ENCODE measurements at places on chromosomes 7 and 10.

- DNase-seq: peak; percentile 57
- H3K27ac ChIP-seq: peak overlapping the region; percentile 94
- H3K36me3 ChIP-seq: peaks cover 51% of the 10 kb centered on the region
- H3K4me1 ChIP-seq: peaks cover 83% of the 10 kb centered on the region
These were observed 12.8 kb downstream of the SPOCK2 start for GRCh38 chr10:72075376-72076115.

- H3K4me1 ChIP-seq: no peaks in the 10 kb centered on the region
- H3K4me3 ChIP-seq: no peak overlapping the region
- no peaks in the 10 kb centered on the region for H3K36me3 ChIP-seq
- H3K27ac ChIP-seq: no peak overlapping the region
These were observed 65.8 kb downstream of the BLNK start for GRCh38 chr10:96205580-96205979.

- H3K4me3 ChIP-seq: no peak overlapping the region
- no peak for DNase-seq
- no peaks in the 10 kb centered on the region for H3K27me3 ChIP-seq
These were observed 52.0 kb upstream of the GNA12 start for GRCh38 chr7:2896131-2896530.

DNA sequence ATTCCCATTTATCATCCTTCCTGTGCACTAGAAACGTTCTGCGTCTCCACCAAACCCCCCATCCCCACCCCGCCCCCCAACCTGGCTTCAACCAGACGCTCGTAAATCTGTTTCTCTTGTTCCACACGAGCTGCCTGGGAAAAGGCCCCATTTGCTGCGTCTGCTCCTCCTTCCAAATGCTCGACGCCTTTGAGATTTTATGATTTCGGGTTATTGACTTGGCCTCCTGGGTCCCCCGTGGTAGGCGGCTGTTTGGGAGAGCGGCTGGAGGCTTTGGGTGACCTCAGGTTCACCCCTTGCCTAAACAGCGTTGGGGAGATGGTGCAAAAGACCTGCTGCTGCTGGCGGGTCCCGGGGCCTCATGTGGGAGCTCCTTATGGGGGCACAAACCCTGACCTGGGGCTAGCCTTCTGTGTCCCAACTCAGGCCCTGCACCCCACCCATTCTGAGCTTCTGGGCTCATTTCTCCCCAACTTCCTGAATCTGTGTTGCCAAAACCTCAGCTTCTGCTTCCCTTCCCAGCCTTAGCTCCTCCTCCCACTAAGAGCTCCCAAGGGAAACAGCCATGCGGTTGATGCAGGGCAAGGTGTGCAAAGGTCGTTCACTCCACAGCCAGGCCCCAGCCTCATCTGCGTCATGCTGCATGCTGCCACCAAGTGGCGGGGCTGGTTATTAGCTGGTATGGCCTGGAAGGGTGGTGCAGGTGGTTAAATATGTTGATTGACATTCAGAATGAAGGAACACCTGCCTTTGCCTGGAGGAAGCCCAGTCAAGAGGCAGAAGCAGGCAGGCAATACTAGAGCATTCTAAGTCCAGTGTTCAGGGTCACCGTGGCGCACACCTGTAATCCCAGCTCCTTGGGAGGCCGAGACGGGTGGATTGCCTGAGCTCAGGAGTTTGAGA is 49.1 kb upstream of the ELN start:
- peak; percentile 30 for DNase-seq
- no peak overlapping the region for H3K27ac ChIP-seq
- H3K36me3 ChIP-seq: no peaks in the 10 kb centered on the region
- H3K4me3 ChIP-seq: no peak overlapping the region
- no peaks in the 10 kb centered on the region for H3K4me1 ChIP-seq

DNA sequence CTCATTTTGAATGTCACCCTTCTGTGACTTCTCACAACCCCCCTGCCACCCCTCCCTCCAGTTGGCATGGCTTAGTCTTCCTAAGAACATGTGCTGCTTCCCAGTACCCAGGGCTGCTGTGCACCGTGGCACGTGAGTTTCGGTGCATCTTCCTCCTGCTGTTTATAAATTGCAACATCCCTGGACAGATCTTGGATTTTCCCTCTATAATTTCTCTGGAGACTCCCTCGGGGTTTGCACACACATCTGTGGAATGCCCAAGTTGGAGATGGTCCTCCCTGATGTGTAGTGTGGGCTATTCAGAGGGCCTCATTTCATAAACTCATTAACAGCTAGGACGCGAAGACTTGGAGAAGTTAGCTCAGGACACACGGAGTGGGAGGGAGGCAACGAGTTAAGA is 52.9 kb downstream of the IKZF1 start:
- peak overlapping the region; percentile 98 for H3K27ac ChIP-seq
- peaks cover 94% of the 10 kb centered on the region for H3K4me1 ChIP-seq
- no peak for DNase-seq
- no peaks in the 10 kb centered on the region for H3K27me3 ChIP-seq
- H3K36me3 ChIP-seq: peaks cover 85% of the 10 kb centered on the region

DNA sequence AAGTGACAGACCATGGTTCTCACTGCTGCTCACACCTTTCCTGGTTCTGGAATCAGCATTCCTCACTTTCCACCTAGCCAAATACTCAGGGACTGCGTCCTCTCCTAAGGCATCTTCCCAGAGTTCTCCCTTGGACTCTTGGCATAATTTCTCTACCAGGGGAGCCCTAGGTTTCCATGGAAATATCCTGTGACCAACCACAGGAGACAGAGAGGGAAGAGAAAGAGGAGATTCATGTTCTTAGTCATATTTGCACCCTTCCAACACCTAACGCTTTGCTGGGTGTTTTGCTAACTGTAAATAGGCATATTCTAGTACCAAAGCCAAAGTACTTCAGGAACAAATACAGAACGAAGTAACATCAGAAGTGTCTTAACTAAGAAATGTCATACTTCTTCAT is 28.6 kb downstream of the DENND11 start:
- no peak overlapping the region for H3K27ac ChIP-seq
- H3K4me1 ChIP-seq: peaks cover 10% of the 10 kb centered on the region
- no peaks in the 10 kb centered on the region for H3K27me3 ChIP-seq

- no peaks in the 10 kb centered on the region for H3K27me3 ChIP-seq
- no peaks in the 10 kb centered on the region for H3K36me3 ChIP-seq
- DNase-seq: no peak
- no peaks in the 10 kb centered on the region for H3K4me1 ChIP-seq
- no peak overlapping the region for H3K27ac ChIP-seq
- H3K4me3 ChIP-seq: no peak overlapping the region
These were observed 94.9 kb downstream of the GFRA1 start for GRCh38 chr10:116178086-116178605.

DNA sequence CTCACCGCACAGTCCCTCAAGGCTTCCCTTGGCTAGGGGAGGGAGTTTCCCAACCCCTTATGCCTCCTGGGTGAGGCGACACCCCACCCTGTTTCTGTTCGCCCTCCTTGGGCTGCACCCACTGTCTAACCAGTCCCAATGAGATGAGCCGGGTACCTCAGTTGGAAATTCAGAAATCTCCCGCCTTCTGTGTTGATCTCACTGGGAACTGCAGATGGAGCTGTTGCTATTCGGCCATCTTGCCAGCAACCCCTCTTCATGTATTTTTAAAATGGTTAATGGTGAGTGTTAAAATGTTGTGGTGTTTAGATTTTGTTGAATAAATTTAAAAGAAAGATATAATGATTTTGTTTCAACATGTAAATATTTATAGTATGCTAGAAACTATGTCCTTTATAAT is 22.0 kb downstream of the UMAD1 start:
- no peak overlapping the region for H3K27ac ChIP-seq
- no peak for DNase-seq
- H3K4me1 ChIP-seq: peaks cover 16% of the 10 kb centered on the region
- H3K36me3 ChIP-seq: peaks cover 36% of the 10 kb centered on the region
- no peaks in the 10 kb centered on the region for H3K27me3 ChIP-seq

DNA sequence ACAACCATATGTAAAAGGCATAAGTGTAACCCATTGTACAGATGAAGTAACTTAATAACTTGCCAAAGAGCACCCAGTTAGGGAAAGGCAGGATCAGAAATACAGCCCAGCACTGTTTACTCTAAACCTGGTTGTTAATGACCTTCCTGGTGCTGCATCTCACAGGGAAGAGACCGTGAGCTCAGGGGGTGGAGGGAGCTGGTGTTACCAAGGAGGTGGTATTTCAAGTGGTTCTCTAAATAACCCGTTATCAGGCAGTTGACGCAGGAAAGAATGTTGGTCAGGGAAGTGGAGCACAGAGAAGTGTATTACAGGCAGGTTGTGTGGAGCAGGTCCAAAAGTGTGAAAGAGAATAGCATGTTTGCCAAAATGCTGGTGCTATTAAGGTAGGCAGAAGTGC is 4.4 kb upstream of the ST7 start:
- H3K27ac ChIP-seq: no peak overlapping the region
- no peak overlapping the region for H3K4me3 ChIP-seq
- H3K27me3 ChIP-seq: no peaks in the 10 kb centered on the region
- H3K4me1 ChIP-seq: peaks cover 5% of the 10 kb centered on the region

DNA sequence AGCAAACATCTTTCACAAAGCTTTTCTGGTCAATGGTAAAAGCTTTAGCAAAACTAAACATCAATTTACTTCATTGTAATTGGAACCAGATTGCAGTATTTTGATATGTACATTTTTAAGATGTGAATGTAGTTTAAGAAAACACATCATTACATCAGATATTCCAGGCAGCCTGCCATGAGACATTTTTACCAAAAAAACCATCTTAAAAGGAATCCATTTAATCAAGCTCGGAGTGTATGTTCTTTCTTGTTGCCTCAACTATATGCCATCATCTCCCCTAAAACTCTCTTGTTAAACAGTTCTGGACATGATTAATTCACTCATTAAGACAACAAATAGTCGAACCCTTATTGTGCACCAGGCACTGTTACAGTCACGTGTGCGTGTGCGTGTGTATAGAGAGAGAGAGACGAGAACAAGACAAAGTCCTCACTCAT is 97.5 kb downstream of the UBE2H start:
- DNase-seq: no peak
- peaks cover 5% of the 10 kb centered on the region for H3K36me3 ChIP-seq
- H3K4me1 ChIP-seq: peaks cover 57% of the 10 kb centered on the region
- no peak overlapping the region for H3K27ac ChIP-seq
- no peak overlapping the region for H3K4me3 ChIP-seq
- no peaks in the 10 kb centered on the region for H3K27me3 ChIP-seq

- H3K4me3 ChIP-seq: no peak overlapping the region
- no peaks in the 10 kb centered on the region for H3K36me3 ChIP-seq
- DNase-seq: no peak
- no peaks in the 10 kb centered on the region for H3K27me3 ChIP-seq
- H3K27ac ChIP-seq: no peak overlapping the region
These were observed 37.0 kb upstream of the RET start for GRCh38 chr10:43039624-43040481.

Data from activated naive CD8-positive, alpha-beta T cell treated with anti-CD3 and anti-CD28 coated beads for 36 hours (primary cell).